Neuronal stem cell (in vitro differentiated cells): ENCODE measurements at places on chromosomes 13 and 19.

DNA sequence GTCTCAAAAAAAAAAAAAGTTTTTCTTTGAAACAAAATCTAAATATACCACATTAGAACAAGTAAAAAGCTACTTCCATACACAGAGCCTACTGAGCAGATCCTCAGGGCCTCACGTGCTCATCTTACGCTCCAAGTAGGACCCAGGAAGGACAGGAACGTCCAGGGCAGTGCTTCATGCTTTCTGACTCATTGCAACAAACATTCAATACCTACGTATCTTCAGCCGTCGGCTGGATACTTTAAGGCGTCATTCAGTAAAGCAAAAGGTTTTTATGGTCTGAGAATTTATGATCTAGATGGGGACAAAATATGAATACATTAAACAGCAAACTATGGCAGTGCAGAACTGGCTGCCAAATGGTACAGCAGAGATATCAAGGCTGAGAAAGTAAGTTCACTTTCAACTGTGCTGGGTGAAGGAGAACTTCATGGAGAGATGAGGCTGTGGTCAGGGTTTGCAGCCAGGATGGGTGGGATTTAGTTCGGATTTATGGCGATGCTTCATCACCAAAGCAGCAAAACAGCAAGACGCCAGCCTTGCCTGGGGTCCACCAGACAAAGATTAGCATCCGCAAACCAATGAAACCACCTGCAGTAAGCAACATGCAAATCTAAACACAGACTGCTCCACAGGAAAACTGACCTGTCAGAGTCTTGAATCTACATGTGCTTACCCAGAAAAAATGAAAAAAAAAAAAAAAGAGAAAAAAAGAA lies 20.5 kb downstream of the CARS2 start:
- DNase-seq = no peak

DNA sequence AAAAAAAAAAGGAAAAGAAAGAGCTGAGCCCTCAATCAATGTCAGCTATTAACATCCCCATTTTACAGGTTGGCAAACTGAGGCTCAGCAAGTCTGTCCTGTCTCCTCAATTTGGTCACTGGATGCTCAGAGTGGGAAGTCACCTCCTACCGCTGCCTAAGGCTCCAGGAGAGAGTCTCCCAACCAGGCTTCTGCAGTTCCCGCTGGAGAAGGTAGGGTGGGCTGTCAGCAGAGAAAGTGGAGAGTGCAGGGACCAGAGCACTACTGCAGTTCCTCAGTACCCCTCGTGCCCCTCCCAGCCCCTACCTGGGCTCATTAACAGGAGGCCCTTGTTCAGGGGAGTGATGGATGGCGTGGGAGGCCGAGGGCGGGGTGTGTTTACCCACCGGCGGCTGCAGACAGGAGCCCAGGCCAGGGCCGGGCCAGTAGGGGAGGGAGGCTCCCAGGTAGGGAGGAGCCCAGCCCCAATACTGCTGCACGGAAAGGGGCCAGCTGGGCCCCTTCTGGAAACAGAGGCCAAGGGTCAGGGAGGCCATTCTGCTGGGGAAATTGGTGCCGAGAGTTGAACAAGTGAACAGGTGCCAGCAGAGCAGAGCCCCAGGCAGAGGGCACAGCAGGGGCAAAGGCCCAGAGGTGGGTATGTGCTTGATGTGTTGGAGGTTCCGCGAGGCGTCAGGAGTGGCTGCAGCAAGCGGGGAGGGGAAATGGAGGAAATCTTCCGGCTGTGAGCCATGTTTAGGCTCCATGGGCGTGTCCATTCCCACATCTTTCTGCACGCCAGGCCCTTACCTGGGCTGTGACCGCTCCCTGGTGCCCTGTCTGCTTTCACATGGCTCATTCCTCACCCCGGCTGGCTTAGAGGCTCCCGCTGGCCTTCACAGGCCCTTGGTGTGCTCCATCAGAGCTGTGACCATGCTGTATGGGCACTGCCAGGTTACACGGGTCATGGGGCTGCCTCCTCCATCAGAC lies 7.6 kb upstream of the COMP start:
- no peak for DNase-seq

GRCh38 chr19:7979011-7979410 lies 26.4 kb downstream of the ELAVL1 start:
- DNase-seq = no peak

- DNase-seq = no peak
Measured at GRCh38 chr19:17751103-17751911, at the start of gene FCHO1. Gene FCHO1 (plus strand): TSS chr19:17751477. CDS start chr19:17755165, 3,688 bp downstream.

- no peak for DNase-seq
Measured at GRCh38 chr13:22931576-22931975, 249.2 kb upstream of the SGCG start.

DNA sequence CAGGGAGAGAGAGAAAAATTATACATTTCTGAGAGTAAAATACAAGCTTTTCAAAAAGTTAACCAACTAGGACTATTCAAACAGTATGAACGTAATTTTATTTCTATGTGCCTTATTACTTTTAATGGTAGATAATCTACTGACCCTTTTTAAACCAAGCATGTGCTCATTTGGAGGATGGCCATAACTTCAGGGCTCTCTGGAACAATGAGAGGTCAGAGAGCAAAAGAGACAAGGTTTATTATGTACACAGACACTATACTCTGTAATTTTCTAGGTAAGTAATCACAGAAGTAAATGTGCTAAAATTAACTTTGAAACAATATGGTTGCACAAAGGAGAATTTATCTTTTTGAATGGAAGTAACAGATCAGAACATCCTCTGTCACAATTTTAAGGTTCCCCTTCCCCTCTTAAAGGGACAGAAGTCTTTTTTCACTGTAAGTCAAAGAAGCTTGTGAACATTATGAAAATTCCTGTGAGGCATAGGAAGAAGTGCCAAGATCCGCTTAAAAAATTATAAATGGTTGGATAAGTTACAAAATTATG lies 1.0 kb downstream of the POSTN start:
- DNase-seq = no peak

DNA sequence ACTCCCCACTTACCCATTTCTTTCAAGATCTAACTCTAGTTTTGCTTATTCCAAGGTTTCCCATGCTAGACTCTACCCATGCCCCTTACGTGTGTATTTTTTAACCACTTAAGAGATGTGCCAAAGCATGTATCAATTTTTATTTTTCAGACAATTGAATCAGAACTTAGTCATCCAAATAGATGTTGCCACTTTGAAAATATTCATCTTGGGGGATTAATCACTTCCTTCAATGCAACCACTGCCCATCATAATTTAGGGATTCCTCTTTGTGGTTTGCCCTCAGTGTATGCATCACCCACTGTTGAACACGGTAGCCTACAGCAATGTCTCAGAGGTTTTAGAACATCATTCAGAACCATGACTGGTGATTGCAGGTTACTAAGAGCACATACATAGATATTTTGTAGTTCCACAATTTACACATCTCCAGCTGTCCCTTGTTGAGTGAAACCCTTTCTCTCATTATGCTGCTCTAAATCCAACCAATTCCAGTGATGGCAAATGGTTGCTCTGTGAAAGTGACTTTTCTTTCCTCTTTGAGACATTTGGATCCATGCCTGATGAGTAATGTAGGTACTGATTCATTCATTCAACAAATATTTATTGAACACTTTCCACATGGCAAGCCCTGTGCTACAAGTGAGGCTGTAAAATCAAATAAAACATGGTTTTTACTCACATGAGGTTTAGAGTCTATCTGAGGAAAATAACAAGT lies 60.6 kb upstream of the SERP2 start:
- no peak for DNase-seq

GRCh38 chr13:105291987-105292386 lies 1243.5 kb downstream of the EFNB2 start:
- no peak for DNase-seq

DNA sequence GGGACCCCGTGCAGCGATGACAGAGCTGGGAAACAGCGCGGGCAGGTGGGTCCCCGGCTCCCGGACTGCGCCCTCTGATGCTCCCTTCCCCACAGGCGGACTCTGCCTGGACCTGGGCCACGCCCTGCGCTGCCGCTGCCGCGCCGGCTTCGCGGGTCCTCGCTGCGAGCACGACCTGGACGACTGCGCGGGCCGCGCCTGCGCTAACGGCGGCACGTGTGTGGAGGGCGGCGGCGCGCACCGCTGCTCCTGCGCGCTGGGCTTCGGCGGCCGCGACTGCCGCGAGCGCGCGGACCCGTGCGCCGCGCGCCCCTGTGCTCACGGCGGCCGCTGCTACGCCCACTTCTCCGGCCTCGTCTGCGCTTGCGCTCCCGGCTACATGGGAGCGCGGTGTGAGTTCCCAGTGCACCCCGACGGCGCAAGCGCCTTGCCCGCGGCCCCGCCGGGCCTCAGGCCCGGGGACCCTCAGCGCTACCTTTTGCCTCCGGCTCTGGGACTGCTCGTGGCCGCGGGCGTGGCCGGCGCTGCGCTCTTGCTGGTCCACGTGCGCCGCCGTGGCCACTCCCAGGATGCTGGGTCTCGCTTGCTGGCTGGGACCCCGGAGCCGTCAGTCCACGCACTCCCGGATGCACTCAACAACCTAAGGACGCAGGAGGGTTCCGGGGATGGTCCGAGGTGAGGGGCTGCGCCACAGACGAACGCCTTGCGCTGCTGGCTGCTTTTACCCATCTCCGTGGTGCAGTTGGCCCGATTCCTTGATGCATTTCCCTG lies 7.8 kb upstream of the SELENOV start:
- peak; percentile 71 for DNase-seq

- no peak for DNase-seq
Measured at GRCh38 chr19:51123381-51123800, 1.3 kb upstream of the SIGLEC9 start.

DNA sequence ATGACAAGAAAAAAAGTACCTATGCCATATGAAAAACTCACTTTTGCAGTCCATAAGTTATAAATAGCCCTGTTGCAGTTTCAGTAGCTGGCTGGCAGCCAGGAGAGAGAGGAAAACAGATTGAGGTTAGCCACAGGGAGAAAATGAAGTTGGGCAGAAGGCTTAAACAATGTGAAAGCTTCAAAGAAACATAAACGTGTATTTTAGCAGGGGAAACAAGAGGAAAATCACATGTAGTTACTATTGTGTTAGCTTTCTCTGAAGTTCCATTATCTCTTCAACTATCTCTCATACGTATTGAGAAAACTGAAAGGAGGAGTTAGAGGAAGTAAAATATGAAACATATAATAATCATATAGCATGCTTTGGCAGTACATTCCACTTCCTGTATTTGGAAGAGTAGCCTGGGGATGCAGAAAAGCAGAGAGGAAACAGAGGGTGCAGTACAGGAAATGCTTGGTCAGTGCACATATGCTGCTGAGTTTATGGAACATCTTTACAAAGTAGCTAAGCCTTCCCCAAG lies 1551.1 kb downstream of the EFNB2 start:
- no peak for DNase-seq

DNA sequence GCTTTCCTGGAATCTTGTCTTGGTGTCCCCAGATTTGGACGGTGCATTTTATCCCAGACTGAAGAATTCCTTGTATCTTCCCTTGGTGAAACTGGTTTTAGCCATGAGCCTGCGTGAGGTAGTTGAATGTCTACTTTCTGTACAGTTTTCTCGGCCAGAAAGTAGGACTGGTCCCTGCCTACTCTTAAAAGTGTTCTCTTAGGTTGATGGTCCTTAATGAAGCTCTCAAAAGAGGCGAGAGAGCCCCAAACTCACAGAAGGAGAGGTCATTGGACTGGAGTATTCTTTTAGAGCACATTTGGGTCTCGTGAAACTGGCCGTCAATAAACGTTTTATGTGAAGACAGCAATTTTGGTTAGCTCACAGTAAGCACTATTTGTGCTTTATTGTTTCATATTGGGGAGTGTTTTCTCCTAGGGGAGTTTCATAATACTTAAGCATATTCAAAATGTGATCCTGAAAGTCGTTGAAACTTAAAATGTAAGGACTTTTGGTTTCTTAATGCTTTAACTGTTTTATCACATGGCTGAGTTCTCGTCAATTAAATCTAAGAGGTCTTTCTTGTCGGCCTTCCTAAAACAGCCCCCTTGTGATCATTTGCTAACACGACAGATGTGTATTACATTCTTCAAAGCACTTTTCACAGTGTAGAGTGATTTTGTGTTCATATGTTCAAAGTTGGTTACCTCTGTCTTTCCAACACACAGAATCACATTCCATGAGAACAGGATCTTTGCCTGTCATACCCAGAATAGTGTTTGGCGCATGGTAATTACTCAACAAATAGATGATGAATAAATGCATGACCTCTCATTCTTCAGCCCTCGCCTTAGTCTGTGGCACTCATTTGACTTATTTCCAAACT lies 889 bp downstream of the GTF2F2 start:
- DNase-seq = no peak

- no peak for DNase-seq
Measured at GRCh38 chr13:100836711-100837110, 162.1 kb upstream of the TMTC4 start.

GRCh38 chr19:19004144-19004543 lies 29.2 kb downstream of the SUGP2 start:
- no peak for DNase-seq

GRCh38 chr19:30066781-30067759 lies 125.0 kb downstream of the URI1 start:
- DNase-seq = no peak

DNA sequence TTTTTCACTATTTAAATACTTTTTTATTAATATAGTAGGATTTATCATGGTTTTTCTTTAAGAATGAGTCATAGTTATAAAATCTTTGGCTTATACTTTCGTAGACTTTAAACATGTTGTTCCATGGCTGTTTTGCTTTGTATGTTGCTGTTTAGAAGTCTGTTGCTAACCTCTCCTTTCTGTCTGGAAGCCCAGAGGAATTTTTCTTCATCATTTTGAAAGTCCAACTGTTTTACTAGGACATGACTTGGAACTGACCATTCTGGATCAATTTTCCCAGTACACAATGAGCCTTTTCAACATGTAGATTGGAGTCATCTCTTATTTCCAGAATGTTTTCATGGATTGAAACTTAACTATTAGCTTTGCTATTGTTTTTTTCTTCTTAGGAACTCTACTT lies 7.9 kb downstream of the CAB39L start:
- DNase-seq = no peak

DNA sequence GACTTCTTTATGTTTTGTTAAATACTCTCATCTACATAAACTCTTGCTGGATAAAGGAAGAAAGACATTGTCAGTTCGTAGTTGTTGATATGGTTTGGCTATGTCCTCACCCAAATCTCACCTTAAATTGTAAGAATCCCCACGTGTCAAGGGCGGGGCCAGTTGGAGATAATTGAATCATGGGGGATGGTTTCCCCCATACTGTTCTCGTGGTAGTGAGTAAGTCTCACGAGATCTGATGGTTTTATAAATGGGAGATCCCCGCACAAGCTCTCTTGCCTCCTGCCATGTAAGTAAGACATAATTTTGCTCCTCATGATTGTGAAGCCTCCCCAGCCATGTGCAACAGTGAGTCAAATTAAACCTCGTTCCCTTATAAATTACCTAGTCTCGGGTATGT lies 3.6 kb downstream of the ADGRE1 start:
- no peak for DNase-seq
